Cerebellar nuclear complex (tissue), 1 donor: ENCODE measurements at places on chromosomes 1 and 21.

DNA sequence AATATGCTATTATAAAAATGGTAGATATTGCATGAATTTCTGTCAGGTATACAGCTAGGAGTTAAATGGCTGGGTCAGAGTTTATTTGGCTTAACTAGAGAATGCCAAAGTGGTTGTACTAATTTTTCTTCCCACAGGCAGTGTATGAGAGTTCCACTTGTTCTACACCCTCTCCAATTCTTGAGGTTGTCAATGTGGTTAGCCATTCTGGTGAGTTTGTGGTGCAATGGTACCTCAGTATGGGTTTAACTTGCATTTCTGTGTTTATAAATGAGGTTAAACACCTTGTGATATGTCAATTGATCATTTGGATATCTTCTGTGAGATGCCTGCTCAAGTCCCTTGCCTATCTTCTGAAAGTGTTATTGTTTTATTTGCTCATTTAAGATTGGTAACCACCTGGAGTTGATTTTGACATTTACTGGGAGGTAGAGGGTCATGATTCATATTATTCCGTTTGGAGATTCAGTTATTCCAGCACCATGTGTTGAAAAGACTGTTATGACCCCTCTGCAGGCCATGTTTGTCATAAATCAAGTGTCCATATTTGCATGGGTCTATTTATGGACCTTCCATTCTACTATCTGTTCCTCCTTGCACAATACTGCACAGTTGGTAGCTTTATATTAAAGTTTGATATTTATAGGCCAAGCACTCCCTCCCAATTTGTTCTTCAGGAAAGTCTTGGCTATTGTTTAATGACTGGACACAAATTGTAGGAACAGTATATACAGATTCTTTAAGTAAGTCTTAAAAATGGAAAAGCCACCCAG lies 5.8 kb downstream of the FALEC start:
- no peak for DNase-seq

DNA sequence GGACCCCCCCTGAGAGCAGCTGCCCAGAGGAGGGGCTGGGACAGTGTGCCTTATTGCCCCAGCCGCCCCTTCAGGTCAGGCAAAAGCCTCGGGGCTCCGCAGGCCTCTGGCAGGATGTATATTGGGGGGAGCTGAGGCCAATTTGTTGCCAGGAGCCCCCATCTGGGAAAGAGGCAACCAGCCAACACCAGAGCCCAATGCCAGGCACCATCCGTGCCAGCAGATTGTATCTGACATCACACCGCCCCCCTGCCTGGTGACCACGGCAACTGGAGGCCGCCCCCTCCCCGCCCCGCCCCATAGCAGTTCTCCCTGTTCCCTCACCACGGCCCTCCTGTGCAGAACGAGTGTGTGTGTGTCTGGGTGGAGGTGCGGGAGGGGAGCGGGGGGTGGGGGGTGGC lies 3.6 kb upstream of the PLEKHG5 start:
- DNase-seq, result peak; percentile 25

DNA sequence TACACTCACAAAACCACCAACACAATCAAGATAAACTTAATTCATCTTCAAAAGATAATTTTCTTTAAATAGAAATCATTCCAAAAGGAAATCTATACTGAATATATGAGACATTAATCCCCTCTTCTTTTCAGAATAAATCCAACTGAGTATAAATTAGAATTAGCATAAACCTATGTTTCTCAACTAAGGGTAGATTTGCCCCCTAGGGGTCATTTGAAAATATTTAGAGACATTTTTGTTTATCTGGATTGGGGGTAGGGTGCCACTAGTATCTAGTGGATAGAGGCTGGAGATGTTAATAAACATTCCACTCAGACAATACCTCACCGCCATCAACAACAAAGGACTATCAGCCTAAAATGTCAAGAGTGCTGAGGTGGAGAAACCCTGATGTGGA lies 6.5 kb upstream of the TNFSF4 start:
- DNase-seq, result no peak

DNA sequence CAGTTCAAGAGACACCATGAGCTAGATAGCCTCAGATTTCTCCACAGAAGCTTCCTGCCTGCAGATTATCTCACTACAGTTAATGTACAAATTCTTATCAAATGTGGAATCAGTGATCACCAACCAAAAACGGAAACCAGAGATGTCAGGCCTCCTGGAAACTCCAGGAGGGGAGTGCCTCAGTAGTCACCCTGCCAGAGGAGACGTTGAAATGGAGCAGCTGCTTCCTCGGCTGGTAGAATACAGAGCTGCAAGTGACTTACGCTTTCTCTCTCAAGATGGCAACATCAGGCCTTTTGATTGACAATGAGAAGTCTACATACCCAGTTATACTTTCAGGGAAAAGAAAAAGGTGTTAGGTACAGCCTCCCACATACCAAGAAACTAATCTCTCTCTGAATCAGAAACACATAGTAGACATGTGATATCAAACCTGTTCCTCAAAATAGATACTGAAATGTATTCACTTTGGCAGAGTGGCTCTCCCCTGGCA lies 52.2 kb downstream of the ACP6 start:
- DNase-seq, result no peak

DNA sequence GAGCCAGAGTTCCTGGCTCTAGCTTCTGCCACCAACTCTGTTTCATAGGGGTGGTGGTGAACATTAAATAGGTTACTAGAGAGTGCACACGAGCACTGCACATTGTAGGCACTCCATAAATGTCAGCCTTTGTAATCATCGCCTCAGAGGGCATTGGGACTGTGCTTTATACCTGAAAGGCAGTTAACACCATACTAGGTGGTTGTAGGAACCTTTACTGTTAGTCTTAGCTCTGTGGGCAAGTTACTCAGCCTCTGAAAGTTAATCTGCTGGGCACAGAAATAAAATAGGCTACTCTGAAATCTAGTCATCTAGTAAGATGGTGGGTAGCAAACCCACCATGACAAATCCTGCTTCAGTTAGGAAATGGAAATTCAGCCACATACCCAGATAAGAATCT lies 37.6 kb downstream of the ARID1A start:
- DNase-seq, result no peak

GRCh38 chr1:154609398-154610380 lies 1.7 kb upstream of the ADAR start:
- no peak for DNase-seq

- DNase-seq, result no peak
These were observed 13.9 kb upstream of the COL6A2 start for GRCh38 chr21:46083791-46084561.

- no peak for DNase-seq
These were observed 17.3 kb downstream of the ZFYVE9 start for GRCh38 chr1:52159033-52159789.

DNA sequence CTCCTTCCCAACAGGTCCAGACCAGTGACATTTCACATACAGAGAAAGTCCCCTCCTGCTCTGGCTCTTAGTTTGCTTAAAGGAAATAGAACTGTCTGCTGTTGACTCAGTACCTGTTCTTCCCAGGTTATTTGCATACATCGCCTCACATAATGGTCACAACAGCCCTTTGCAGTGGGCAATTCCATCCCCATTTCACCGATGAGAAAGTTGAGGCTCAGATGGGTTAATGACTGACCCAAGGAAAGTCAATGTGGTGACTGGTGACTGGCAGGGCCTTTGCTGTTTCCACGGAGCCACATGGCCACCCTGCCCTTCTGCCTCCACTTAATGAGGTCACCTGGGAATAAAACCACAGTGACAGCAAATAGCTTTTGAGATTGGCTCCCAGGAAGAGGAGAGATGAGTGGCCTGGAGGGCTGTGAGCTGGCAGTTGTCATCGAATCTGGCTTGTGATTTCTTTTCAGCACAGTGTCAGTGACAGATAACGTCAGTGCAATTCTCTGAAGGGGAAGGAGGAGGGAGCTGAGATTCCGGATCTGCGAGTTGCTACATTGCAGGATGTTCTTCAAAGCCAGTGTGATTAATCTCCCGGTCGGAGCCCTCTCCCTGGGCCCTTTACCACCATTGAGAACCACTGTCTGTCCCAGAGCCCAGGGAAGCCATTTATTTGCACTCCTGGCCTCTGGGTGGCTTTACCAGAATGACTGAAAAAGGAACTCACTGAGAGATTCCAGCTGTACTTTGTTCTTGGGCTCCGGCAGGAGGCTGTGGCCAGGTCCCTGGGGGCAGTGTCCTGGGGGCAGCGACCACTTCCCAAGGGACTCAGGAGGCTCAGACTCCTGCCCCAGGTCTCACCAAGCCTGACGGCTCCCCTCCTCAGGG lies 117.2 kb downstream of the CNIH3 start:
- no peak for DNase-seq

GRCh38 chr21:17915976-17916375 lies 96.8 kb upstream of the C21orf91 start:
- DNase-seq, result no peak

- no peak for DNase-seq
These were observed 648.1 kb downstream of the USP25 start for GRCh38 chr21:16377857-16378256.

GRCh38 chr1:31934706-31935629 lies 3.2 kb downstream of the PTP4A2 start:
- DNase-seq, result no peak

DNA sequence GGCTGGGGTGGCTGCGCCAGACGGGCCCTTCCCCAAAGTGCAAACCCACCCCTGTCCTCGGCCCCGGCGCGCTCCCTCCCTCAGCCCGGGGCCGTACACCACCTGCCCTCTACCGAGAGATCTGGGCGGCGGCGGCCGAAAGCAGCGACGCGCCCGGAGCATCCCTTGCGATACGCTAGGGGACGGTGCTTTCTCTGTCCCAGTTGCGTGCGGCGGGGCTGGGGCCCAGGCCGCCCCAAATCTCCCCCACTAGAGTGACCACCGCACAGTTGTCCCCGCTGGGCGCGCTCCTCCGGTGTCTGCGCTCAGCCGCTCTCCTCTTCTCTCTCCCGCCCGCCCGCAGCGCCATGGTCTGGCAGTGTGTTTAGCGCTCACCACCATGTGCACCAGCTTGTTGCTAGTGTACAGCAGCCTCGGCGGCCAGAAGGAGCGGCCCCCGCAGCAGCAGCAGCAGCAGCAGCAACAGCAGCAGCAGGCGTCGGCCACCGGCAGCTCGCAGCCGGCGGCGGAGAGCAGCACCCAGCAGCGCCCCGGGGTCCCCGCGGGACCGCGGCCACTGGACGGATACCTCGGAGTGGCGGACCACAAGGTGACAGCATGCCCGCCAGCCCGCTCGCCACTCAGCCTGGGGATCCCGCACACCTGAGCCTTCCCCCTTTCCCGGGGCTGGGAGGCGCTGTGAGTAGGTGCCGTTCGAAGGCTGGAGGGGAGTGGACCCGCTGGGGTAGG lies 1.0 kb downstream of the ST6GALNAC5 start:
- no peak for DNase-seq

GRCh38 chr1:214571281-214571680 lies 19.9 kb upstream of the PTPN14 start:
- no peak for DNase-seq

GRCh38 chr1:187203257-187203656 lies 374.5 kb downstream of the PLA2G4A start:
- DNase-seq, result no peak

GRCh38 chr1:158155673-158156072 lies 25.0 kb upstream of the CD1D start:
- DNase-seq, result no peak

DNA sequence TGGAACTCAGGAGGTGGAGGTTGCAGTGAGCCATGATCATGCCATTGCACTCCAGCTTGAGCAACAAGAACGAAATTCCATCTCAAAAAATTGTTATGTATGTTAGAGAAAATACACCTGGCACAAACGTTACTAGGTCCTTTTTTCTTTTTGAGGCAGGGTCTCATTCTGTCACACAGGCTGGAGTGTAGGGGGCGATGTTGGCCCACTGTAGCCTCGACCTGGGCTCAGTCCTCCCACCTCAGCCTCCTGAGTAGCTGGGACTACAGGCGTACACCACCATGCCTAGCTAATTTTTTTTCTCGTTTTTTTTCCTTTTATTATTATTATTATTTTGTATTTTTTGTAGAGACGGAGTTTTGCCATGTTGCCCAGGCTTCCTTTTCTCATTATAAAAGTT lies 4.4 kb downstream of the HAX1 start:
- DNase-seq, result no peak

- DNase-seq, result no peak
These were observed 37.2 kb downstream of the PTPN14 start for GRCh38 chr1:214514032-214514818.

DNA sequence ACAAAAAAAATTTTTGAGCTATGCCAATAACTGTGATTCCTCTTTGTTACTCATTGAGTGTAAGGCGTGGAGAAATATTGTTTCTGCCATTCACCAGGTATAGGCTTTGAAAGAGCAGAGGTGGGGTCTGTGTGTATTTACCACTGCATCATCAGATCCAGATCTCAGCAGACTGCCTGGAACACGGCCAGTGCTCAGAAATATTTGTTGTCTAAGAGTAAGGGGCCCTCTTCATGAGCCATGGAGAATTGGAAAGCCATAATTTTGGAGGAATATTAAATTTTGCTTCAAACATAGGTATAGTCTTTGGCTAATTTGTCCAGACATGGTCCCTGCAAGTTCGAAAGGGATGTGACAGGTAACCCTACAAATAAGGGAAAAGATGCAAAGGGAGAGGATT lies 231.3 kb upstream of the IRF2BP2 start:
- no peak for DNase-seq

DNA sequence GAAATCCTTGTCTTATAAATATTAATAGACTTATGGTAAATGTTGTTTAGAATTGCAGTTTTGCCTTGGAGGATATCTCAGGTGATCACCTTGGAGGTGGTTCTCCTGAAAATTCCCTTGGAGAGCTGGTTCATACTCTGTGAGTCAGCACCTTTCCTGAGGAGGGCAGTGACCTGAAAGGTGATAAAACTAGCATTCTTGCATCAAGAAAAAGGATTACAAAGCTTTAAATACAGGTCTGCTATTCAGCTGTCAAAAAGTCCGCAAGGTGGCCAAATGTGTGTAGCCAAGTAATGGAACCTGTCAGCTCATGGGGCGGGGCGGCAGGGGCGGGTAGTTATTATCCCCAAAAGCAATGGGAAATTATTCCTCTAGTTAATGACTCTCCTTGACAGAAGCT lies 52.8 kb upstream of the EDARADD start:
- no peak for DNase-seq

DNA sequence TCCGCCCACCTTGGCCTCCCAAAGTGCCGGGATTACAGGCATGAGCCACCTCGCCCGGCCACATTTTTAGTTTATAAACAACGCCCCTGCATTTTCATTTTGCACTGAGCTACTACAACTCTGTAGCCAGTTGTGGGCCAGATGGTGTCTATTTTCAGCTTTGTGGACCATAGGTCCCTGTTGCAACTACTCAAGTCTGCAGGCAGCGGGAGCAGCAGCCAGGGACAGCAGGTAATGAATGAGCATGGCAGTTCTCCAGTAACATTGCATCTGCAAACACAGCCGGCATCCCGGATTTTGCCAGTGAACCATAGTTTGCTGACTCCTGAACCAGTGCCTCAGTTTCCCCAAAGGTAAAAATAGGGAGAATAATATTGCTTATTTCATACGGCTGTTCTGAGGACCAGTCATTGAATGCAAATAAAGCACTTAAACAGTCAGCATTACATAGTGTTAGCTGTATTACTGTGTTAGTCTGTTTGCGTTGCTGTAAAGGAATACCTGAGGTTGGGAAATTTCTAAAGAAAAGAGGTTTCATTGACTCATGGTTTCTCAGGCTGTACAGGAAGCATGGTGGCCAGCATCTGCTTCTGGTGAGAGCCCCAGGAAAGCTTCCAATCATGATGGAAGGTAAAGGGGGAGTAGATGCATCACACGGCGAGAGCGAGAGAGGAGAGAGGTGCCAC lies 65.5 kb upstream of the SLC45A1 start:
- no peak for DNase-seq

GRCh38 chr1:21175324-21175669 lies 1.4 kb downstream of the EIF4G3 start:
- DNase-seq, result no peak
